ENCODE measurements at places on chromosomes 6 and 20.
A peak's percentile ranks its signal among the peaks of the same experiment; 100 is the strongest.

GRCh38 chr6:91879386-91879995, 1292.6 kb upstream of the MAP3K7 start:
- DNase-seq: no peak

- no peak for DNase-seq
Observed at GRCh38 chr6:140253096-140253495, 878.6 kb upstream of the CITED2 start.

DNA sequence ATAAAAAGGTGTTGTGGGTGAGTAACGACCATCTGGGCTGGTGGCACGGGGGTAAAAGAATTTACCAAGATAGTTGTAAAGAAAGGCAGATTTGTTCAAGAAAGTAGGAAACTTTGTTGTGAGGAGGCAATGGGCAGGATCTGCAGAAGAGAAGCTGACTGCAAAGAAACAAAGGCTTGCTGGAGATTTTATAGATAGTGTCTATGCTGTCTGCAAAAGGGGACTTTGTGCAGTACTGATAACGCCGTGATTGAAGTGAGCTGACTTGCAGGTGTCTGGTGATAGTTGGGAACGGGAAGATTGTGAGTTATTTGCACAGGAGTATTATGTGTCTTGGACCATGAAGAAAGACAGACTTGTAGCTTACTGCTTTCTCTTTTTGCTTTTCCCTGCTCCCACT, 36.8 kb upstream of the GSTA3 start:
- no peak for DNase-seq

DNA sequence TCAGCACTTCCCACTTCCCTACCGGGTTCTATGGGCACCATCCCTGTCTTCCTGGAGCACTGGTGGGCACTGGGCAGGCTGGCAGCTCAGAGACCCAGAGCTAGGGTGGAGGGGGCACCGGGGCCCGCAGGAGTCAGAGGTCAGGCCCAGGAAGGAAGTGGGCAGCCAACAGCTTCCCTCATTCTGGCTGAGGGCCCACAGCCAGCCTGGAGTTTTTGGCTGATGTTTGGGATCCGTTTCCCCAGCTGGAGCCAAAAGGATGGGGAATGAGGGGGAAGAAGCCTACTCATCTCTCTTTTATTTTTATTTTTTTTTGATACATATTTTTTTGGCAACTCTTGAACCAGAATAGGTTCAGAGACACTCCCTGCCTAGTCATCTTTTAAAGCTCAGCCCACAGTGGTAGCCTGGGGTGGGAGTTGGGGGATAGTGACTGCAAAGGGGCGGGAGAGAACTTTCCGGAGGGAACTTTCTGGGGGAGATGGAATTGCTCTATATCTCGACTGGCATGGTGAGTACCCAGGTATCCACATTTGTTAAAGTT, 54.2 kb upstream of the MLN start:
- DNase-seq: peak; percentile 9
